ENCODE measurements at places on chromosomes 7 and 10. TPM values are rescaled to one million over a fixed set of nuclear protein-coding genes. Genes with fewer than 3 reads are reported as not detected.

Gene PIP
- total RNA-seq = not detected

Gene GFRA1
- 41.5 TPM for total RNA-seq

Gene EXOC6
- total RNA-seq = 45.8 TPM

- DNase-seq = no peak
- no peak overlapping the region for H3K4me3 ChIP-seq
- peaks cover 8% of the 10 kb centered on the region for H3K4me1 ChIP-seq
- H3K27ac ChIP-seq = no peak overlapping the region
- H3K27me3 ChIP-seq = no peaks in the 10 kb centered on the region
- peaks cover 36% of the 10 kb centered on the region for H3K36me3 ChIP-seq
Observed at GRCh38 chr7:137888241-137888640, 41.5 kb upstream of the DGKI start.

- no peak for DNase-seq
- no peaks in the 10 kb centered on the region for H3K27me3 ChIP-seq
- H3K4me3 ChIP-seq = no peak overlapping the region
- no peak overlapping the region for H3K27ac ChIP-seq
- no peaks in the 10 kb centered on the region for H3K4me1 ChIP-seq
- H3K36me3 ChIP-seq = no peaks in the 10 kb centered on the region
Observed at GRCh38 chr7:49297958-49298357, 373.6 kb downstream of the CDC14C start.

DNA sequence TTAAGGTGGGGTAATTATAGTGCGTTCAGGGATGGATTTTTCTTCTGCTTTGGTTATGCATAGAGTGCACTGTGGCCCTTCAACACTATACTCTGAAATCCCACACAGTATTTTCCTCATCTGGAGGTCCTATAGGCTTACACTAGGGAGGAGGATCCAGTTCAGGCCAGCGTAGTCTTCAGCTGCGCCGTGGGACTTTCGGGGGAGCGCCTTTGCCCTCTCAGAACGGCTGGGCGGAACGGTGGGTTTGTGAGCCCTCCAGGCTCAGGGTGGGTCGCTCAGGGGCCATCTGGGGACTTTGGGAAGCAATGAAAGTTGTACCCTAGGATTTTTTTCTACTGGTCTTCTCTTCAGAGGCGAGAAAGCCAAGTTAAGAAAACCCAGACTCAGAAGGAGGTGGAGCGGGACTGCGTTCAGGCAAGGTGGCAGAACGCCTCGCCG, 652 bp upstream of the VPS26A start:
- H3K27me3 ChIP-seq = no peaks in the 10 kb centered on the region
- peaks cover 4% of the 10 kb centered on the region for H3K4me1 ChIP-seq
- H3K4me3 ChIP-seq = peak overlapping the region; percentile 91
- DNase-seq = peak; percentile 85
- H3K27ac ChIP-seq = peak overlapping the region; percentile 100

- no peak overlapping the region for H3K27ac ChIP-seq
- H3K4me1 ChIP-seq = peaks cover 19% of the 10 kb centered on the region
- DNase-seq = no peak
- peaks cover 7% of the 10 kb centered on the region for H3K27me3 ChIP-seq
- H3K36me3 ChIP-seq = no peaks in the 10 kb centered on the region
Observed at GRCh38 chr10:47054974-47055373, 143.7 kb downstream of the PTPN20 start.

GRCh38 chr7:50595491-50596102, 30.4 kb upstream of the DDC start:
- no peaks in the 10 kb centered on the region for H3K36me3 ChIP-seq
- no peak overlapping the region for H3K4me3 ChIP-seq
- H3K4me1 ChIP-seq = no peaks in the 10 kb centered on the region

DNA sequence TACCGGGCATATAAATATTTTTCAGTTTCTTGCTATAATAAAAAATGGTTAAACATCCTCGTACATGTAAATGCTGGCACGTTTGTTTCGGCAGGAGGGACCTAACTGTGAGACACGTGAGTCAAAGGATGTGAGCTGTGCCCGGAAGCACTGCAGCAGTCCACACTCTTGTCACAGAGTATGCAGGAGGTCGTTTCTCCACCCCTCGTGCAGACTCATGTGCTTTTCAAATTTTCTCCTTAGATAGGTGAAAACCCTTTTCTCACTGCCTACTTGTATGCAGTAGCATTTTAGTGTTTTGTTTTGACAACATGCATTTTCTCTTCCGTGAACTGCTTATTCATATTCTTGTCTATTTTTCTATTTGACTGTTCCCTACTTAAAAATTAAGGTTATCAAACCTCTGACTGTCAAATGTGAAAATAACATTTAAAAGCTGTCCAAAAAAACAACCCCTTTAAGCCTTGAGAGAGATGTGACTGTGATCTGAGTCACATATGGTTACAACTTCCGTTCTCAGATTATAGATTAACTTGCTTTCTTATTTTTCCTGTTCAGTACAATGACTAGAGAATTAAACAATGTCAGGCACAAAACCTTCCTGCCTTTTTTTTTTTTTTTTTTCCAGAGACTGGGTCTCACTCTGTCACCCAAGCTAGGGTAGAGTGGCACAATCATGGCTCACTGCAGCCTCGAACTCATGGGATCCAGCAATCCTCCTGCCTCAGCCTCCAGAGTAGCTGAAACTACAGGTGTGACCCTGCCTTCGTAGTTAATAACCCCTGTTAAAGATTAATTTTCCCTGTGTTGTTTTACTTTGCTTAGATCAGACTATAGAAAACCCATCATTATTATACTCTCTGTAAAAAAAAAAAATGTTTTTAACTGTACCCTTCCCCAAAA, 45.1 kb downstream of the DPY19L1 start:
- H3K4me3 ChIP-seq = no peak overlapping the region
- peak; percentile 5 for DNase-seq
- no peaks in the 10 kb centered on the region for H3K27me3 ChIP-seq
- H3K4me1 ChIP-seq = no peaks in the 10 kb centered on the region

- peak overlapping the region; percentile 70 for H3K4me3 ChIP-seq
- peaks cover 18% of the 10 kb centered on the region for H3K27me3 ChIP-seq
- H3K4me1 ChIP-seq = peaks cover 6% of the 10 kb centered on the region
- no peak for DNase-seq
- no peaks in the 10 kb centered on the region for H3K36me3 ChIP-seq
Observed at GRCh38 chr7:26865094-26865388, 651 bp upstream of the SKAP2 start.

All from muscle of leg (tissue), 16 donors.